ENCODE measurements at places on chromosomes 1 and 21.
A peak's percentile ranks its signal among the peaks of the same experiment; 100 is the strongest.

DNA sequence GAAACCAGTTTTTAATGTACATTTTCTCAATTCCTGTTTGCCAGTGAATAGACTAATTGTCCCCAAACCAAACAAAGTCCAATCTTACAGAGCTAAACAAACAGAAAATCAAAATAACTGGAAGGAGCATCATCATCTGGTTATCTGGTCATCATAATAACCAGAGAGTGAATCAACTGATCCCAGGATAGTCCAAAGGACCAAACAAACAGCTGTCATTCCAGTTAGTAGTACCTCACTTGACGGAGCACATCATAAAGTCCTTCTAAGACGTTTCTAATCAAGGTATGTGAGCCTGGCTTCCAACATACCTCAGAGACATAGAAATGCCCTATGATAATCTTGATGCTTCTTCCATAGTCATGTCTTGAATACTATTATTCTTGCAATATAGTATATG lies 240.5 kb downstream of the LTN1 start:
- DNase-seq: no peak

- DNase-seq: peak; percentile 78
Observed at GRCh38 chr1:223726380-223727001, 14.2 kb downstream of the CAPN2 start.

GRCh38 chr1:153556348-153556747 lies 7.3 kb upstream of the S100A3 start:
- DNase-seq: no peak

DNA sequence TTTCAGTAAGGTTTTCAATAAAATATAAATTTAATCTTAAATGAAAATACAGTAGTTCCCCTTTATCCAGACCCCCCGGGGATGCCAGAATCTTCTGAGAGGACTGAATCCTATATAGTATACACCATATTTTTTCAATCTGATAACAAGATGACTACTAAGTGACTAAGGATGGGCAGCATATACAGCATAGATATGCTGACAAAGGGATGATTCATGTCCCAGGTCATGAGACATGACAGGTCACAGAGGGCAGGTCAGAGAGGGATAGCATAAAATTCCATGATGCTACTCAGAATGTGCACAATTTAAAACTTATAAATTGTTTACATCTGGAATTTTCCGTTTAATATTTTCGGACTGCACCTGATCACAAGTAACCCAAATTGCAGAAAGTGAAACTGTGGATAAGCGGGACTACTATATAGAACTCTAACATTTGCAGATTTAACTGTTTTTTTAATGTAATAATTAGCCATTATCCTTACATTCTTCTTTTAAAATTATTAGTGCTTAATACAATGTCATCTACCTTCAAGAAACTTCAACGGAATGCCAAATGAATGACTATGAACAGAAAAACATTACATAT lies 48.8 kb downstream of the LRRC40 start:
- no peak for DNase-seq

DNA sequence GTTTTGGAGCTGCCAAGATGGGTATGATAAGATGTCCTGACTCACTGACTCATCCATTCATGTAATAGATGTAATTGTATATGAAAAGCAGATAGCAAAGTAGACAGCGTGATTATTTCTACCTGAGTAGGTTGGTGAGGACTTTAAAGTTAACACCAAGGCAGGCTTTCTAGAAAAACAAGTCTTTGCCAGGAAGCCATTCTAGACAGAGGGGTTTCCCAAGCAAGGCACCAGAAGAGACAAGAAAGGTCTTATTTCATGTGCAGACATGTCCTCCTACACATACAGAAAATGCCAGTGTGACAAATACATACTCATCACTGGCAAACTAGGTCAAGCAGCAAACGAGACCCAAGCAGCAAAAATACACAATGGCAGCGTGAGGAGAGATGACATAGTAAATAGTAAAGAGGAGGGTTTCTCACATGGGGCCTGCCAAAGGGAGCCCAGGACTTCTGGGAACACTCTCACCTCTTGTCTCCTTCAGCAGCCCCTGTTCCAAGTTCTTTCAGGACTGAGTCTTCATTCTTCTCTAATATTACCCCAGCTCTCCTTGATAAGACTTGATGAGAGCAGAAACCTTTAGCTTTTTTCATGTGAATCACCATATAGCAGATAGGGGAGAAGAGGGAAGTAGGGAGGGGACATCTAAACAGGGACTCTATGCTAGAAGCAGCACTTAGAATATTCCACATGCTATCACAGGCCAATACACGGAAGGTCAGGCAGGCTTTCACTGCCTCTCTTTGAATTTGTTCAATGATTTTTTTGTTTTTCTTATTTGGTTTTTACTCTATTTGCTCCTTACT lies 114.6 kb upstream of the ATP1B1 start:
- no peak for DNase-seq

DNA sequence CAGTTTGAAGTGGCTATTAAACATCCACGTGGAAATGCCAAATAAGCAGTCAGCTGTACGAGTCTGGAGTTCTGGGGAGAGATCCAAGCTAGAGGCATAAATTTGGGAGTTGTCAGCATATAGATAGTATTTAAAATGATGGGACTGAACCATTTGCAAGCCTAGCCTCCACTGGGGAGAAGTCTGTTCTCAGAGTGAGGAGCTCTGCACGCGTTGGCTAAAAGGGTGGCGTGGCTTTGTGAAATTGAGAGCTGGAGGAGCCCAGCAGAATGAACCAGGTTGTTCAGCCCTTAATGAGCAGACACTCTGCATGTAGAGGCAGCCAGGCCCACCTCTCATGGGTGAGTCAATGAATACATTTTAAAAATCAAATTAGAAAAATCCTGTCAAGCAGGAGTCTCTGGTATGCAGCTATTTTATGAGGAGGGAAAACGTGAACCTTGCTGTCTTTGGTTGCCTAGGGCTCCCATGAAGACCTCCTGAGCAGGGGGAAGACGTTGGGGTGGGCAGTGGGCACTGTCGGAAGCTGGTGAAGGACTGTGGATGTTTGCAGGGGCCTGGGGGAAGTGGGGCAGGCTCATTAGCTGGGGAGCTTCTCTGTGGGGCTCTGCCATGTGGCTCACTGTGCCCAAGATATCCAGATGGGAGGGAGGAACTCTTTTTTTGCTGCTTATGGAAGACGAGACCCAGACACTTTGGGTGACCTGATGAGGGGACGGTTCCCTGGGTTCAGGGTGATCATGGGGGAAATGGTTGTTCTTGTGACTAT lies 18.8 kb downstream of the TMCC2 start:
- DNase-seq: no peak

GRCh38 chr1:226662642-226663326 lies 76.3 kb downstream of the ITPKB start:
- DNase-seq: peak; percentile 77

DNA sequence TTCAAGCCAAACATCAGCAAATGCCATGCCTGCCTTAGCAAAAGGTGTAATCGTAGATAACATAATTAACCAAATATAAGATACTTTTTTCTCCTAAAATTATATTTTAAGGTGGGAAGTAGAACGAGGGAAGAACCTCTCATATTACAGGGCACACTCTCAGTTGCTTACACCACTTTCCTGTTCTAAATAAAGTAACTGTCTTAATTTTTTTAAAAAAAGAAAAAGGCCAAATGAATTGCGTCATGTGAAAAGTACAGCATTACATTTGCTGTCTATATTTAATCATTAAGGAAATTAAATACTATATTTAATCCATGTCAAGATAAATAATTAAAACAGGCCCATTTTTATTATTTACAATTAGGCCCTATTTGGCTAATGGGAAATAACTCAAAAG lies 23.7 kb downstream of the JAK1 start:
- DNase-seq: no peak

DNA sequence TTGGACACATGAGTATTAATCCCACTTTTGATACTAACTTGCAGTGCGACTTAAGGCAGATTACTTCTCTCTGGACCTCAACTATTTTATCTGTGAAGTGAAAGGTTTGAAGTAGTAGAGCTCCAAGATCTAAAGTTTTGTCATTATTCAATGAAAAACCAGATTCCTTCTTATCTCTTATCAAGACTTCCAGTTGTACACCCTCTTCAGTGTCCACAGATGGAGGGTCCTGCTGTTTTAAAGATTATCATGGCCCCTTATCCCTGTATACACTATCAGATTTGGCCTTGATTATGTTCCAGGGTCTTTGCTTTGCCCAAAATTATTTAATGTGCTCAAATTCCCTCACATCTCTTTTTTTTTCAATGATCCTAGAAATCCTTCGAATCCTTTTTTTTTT lies 1.1 kb downstream of the C1orf50 start:
- DNase-seq: no peak

DNA sequence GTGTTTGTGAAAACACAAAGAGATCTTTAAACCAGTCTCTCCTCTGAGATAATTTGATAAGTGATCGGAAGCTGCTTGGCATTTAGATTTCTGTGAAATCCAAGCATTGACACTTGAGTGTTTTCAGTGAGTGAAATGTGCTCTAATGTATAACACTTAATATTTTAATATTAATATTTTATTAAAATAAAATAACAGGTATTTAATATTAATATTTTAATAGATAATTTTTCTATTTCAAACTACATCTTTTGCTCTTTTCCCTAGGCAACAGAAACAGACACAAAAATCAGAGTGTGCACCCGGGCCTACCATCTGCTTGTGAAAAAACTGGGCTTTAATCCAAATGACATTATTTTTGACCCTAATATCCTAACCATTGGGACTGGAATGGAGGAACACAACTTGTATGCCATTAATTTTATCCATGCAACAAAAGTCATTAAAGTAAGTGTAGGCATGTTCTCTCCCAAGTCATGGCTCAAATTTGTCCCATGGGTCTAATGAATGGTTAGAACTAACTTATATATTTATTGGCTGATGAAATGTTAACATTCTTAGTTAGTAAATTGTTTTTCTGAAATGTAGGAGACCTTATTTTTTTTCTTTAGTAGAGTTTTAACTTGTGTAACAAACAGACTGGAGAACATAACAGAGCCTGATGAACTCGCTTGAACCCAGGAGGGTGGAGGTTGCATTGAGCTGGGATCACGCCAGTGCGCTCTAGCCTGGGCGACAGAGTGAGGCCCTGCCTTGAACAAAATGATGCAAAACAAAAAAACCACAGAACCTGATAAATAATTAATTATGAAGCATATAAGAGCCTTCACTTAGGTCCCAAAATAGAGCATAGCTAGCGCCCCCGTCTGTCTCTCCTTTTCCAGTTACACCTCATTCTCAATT lies 55.2 kb downstream of the MTR start:
- no peak for DNase-seq

DNA sequence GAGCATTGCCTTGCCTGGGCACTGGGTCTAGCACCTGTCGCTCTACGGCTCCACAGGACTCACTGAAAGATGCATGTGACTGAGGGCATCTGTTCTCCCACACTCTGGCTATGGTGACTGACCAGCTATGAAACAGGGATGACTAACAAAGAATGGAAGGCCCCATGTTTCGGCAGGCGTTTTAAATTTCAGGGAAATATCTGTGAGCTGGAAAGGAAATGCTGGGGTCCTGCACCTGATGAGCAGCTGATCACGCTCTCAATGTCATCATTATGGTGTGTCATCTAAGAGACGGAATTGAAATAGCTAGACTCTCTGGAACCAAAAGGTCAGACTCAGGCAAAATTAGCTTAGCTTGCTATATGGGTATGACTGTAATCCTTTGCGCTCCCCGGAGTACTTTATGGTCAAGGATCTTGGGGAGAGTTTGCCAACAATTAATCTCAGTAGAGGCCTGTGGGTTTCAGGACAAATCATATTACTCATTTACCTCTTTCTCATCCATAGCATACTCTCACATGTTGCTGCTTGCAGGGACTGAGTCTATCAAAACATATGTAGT lies 24.5 kb upstream of the PALMD start:
- no peak for DNase-seq

GRCh38 chr1:91546301-91546581 lies 45.6 kb downstream of the CDC7 start:
- no peak for DNase-seq

DNA sequence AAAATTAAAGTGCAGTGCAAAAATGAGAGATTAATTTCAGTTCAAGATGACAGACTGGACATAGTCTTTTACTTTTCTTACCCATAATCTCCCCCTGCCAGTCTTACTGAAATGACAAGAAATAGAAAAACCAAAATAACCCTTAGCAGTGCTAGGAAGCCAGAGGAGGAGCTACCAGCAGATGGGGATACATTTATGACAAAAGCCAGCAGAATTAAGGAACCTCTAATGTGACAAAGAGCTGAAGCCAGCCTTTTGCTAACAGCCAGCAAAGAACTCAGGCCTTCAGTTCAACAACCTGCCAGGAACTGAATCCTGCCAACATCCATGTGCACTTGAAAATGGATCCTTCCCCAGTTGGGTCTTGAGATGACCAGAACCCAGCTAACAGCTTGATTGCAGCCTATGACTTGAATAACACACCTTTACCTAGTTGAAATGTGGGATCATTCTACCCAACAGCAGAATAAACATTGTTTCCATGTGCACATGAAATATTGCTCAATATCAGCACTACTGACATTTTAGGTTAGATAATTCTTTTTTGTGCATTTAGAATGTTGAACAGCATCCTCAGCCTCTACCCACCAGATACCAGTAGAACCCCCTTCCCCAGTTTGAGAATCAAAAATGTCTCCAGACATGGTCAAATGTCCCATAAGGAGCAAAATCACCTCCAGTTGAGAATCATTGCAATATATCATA lies 7.9 kb upstream of the TRAF5 start:
- no peak for DNase-seq

DNA sequence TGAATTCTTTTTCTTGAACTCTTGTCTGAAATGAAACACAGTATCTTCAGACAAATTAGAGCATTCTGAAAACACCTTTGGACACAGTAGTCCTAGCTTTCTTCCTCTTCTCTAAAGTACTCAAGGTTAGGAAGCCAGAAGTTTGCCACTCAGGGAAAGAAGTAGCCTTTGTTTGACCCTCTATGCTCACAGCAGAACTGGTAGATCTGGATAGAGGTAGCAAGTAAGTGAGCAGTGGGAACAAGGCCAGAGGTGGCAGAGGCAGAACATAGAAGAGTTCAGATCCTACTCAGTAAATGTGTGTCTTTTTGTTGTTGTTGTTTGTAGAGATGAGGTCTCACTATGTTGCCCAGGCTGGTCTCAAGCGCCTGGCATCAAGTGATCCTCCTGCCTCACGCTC lies 7.4 kb upstream of the PIGR start:
- DNase-seq: no peak

GRCh38 chr1:62953633-62954032 lies 169.7 kb downstream of the ATG4C start:
- no peak for DNase-seq

- DNase-seq: no peak
Observed at GRCh38 chr21:26881504-26882228, 36.5 kb upstream of the ADAMTS1 start.

DNA sequence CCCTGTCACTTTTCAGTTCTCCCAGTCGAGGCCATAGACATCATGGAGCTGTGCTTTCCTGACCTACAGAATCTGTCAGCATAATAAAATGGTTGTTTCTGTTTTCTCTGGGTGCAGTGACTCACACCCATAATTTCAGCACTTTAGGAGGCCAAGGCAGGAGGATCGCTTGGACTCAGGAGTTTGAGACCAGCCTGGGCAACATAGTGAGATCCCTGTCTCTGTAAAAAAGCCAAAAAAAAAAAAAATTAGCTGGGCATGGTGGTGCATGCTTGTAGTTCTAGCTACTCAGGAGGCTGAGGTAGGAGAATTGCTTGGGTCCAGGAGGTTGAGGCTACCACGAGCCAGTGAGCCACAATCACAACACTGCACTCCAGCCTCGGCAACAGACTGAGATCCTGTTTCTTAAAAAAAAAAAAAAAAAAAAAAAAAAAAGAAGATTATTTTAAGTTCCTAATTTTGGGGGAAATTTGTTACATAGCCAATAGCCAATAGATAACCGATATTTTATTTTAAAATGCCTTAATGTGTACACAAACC lies 196.2 kb downstream of the ADSS2 start:
- DNase-seq: no peak

GRCh38 chr1:34843392-34844251 lies 15.9 kb downstream of the SMIM12 start:
- DNase-seq: no peak
